ENCODE measurements at places on chromosomes 5 and 9. TPM values are rescaled to one million over a fixed set of nuclear protein-coding genes. Genes with fewer than 3 reads are reported as not detected.

The RGS14 gene
- total RNA-seq: 8.0 TPM

GRCh38 chr9:130543368-130543767, 36.0 kb upstream of the FUBP3 start:
- DNase-seq: no peak
- H3K36me3 ChIP-seq: no peaks in the 10 kb centered on the region
- no peaks in the 10 kb centered on the region for H3K4me1 ChIP-seq
- no peak overlapping the region for H3K27ac ChIP-seq

DNA sequence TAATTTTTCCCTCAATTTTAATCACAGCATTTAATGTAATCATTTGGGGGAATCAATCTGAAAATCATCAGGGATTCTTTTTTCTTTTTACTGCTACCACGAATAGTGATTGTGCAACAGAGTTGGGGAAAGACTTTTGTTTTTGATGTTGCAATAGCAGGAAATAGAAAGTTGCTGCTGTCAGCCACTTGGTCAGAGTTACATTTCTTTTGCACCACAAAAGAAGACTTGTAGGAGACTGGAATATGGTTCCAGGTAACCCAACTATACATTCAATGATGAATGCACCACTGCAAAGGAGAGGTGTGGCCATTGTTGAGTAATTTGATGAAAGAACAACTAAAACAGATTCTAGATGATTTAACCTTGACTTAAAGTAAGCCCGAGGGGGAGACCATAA, 46.3 kb upstream of the PALM2AKAP2 start:
- no peaks in the 10 kb centered on the region for H3K27me3 ChIP-seq
- no peak overlapping the region for H3K4me3 ChIP-seq
- no peak overlapping the region for H3K27ac ChIP-seq
- no peak for DNase-seq
- H3K4me1 ChIP-seq: no peaks in the 10 kb centered on the region

The RALGPS1 gene
- 13.1 TPM for total RNA-seq

The TMEM174 gene
- not detected for total RNA-seq

DNA sequence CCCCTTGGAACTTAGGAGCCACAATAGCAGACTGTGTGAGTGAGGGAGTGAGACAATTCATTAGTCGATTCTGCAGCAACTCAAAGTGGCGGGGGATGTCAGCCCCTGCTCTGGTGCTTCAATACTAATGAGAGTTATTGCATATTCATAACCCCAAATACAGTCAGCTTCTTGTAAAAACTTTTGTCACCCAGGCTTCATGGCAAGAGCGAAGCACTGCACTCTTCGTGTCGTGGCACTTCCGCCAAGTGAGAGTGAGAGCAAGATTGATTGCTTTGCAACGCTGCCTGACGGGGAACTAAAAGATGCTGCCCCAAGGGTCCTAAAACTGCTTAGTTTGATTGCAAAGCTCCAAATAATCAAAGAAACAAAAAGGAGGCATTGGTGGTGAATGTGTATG, 150.9 kb downstream of the NR2F1-AS1 start:
- H3K4me3 ChIP-seq: no peak overlapping the region
- no peaks in the 10 kb centered on the region for H3K36me3 ChIP-seq
- peaks cover 2% of the 10 kb centered on the region for H3K4me1 ChIP-seq

GRCh38 chr5:72109062-72109411, 1.8 kb downstream of the MAP1B start:
- H3K27me3 ChIP-seq: no peaks in the 10 kb centered on the region
- H3K36me3 ChIP-seq: no peaks in the 10 kb centered on the region
- H3K4me3 ChIP-seq: peak overlapping the region; percentile 75
- peaks cover 4% of the 10 kb centered on the region for H3K4me1 ChIP-seq
- no peak for DNase-seq

GRCh38 chr9:21513431-21513830, 31.3 kb upstream of the IFNE start:
- no peaks in the 10 kb centered on the region for H3K27me3 ChIP-seq
- no peaks in the 10 kb centered on the region for H3K4me1 ChIP-seq
- no peaks in the 10 kb centered on the region for H3K36me3 ChIP-seq
- no peak overlapping the region for H3K27ac ChIP-seq

GRCh38 chr5:171157775-171158174, 151.3 kb upstream of the TLX3 start:
- H3K36me3 ChIP-seq: no peaks in the 10 kb centered on the region
- no peak overlapping the region for H3K4me3 ChIP-seq
- DNase-seq: no peak
- H3K27ac ChIP-seq: no peak overlapping the region

The ICE1 gene
- 38.0 TPM for total RNA-seq

The OGN gene
- total RNA-seq: 63.2 TPM

GRCh38 chr5:152271420-152271819, 133.7 kb downstream of the NMUR2 start:
- no peaks in the 10 kb centered on the region for H3K36me3 ChIP-seq
- H3K4me1 ChIP-seq: no peaks in the 10 kb centered on the region
- H3K27me3 ChIP-seq: no peaks in the 10 kb centered on the region
- no peak overlapping the region for H3K4me3 ChIP-seq

The PCDHB8 gene
- 1.2 TPM for total RNA-seq
